ENCODE measurements at places on chromosomes 16 and 17.

DNA sequence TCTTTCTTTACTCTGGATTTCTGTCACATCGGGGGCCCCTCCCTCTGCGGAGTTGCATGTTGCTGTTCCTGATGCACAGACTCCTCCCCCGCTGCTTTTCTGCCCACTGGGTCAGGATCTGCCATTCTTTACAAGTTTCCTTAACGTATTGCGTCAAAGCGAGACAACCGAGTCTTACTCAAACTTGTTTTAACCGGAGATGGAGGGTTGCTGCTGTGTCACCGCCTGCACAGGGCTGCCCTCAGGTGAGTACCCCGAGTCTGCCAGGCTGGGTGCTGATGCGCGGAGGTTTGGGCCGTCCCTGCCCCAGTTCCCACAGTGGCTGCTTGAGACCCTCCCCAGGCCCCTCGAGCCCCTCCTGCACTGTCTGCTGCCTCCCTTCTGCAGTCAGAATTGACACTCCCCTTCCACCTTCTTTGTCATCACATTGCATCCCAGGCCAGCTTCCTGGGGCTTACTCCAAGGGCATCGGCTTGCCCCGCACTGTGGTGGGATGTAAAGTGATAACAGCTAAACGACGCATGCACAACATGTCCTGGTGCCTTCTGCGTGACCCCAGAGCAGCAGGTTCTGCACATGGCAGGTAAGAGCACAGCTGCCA, 19.3 kb downstream of the CARHSP1 start:
- no peak for DNase-seq

- no peak for DNase-seq
Measured at GRCh38 chr17:61413661-61414126, 14.1 kb downstream of the TBX2 start.

DNA sequence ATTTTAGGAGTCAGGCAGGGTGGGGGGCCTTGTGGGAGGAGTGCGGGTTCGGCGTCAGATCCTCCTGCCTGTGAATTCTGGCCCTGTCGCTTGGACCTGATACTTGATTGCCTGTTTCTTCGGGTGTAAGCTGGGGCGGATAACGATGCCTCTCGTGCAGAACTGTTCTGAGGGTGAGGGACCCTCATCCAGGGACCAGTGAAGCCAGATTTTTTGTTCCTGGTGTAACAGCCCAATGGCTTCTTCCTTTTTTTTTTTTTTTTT, 1.3 kb downstream of the TBCD start:
- DNase-seq, result no peak

DNA sequence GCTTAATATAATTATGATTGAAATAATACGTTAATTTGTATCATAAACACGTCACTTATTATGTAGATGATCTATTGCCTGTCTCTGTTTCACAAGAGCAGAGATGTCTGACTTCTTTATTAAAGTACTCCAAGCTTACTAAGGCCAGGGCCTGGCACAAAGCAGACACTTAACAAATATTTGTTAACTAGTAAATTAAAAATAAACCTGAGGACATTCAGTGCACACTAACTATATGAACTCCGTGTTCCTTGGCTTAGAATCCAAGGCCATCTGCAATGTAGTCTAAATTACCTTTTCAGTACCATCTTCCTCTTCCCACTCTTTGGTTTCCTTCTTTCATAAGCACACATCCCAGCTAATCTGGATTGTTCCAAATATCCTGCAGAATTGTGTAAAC, 210.8 kb upstream of the SOX9 start:
- DNase-seq, result no peak

DNA sequence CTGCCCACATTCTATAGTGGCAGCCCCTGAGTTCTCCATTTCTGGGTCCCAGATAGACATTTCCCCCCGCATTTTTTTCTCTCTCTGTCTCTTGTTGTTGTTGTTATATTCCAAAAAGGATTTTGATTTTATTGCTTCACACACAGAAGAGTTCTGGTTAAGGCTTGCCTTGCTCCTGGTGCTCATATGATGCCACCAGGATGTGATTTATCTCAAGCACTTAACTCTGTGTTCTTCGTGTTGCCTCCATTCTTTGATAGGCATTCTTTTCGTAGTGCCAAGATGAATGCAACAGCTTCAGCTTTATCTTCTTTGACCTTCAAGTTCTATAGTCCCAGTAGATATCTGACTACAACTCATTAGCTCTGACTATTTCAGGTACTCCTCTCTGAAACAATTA, 9.1 kb downstream of the ITGA3 start:
- DNase-seq, result no peak

DNA sequence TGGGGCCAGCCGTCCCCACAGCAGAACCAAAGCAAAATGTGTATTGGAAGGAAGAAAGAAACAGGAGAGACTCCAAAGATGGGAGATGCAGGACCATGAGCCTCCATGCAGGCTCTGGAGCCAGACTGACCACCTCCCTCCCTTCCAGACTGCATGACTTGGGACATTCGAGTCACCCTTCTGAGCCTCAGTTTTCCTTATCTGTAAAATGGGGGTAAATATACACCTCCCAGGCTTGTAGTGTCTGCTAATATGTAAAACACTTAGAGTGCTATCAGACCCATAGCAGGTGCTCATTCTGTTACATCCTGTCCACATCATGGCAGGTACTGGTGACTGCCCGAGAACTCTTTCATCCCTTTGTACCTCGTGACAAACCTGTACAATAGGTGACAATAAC, 370.8 kb downstream of the SNX29 start:
- no peak for DNase-seq

- no peak for DNase-seq
Measured at GRCh38 chr17:27457360-27457715, 1.1 kb downstream of the KSR1 start.

DNA sequence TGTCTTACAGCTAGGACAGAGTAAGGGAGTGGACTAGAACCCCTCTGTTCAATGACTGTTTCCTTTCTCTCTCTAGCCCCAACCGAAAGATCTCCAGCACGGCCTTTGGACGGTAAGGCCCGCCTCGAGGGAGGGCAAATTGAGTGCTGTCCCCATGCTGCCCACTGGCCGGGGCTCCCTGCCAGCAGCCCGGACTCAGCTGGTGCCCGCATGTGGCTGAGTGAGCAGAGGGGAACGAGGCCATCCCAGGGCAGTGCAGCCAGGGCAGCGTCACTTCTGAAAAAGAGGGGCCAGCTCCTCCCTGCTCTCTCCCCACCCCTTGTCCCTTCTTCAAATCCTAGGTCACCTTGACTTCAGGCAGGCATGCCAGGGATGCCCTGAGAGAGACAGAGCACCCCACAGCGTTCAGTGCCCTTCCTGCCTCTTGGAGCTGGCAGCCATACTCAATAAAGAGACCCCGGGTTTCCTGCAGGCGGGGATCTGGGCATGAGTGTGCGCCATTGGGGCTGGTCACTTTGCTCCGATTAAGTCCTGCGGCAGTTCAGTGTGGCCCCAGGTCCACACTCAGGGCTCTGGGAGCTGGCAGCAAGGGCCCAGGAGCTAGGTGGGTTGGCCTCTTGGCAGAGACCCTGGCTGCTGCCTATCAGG, 130.9 kb downstream of the RAB11FIP4 start:
- DNase-seq, result no peak
